CD4-positive, alpha-beta T cell (primary cell): ENCODE measurements at places on chromosomes 7 and 10.

DNA sequence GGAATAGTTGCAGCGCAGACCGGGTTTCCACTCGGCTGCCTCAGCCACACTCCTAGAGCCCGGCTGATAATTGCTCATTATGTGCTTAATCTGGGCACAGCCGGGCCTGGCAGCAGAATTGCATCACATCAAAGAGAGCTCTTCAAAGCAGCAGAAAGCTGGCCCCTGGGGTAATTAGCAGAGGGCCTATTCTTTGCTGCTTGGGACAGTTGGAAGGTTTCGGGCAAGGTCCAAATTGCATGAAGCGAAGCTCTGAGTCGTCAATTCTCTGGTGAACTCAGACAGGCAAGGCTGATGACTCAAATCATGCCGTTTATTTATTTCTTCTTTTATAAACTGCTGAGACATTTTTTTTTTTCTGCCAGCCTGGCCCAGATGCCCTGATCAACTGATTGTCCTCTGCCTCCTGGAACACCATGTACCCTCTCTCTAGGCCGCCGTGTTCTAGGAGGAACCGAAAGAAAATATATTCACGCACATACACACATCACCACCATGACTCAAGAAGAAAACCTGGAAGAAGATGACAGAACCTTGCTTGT is 242.2 kb downstream of the RAB11FIP2 start:
- DNase-seq = no peak

DNA sequence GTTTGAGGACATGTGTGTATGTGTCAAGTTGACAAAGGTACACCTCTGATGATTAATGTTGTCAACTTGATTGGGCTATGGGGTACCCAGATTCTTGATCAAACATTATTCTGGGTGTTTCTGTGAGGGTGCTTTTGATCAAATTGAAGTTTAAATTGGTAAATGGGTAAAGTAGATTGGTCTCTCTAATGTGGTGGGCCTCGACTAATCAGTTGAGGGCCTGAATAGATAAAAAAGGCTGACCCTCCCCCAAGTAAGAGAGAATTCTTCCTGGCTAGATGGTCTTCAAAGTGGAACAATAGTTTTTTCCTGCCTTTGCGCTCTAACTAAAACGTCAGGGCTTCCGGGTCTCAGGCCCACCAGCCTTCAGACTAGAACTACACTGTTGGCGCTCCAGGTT is 309.9 kb upstream of the MGMT start:
- no peak for DNase-seq

- no peak for DNase-seq
Measured at GRCh38 chr7:77799078-77799964, 748 bp downstream of the PHTF2 start.

DNA sequence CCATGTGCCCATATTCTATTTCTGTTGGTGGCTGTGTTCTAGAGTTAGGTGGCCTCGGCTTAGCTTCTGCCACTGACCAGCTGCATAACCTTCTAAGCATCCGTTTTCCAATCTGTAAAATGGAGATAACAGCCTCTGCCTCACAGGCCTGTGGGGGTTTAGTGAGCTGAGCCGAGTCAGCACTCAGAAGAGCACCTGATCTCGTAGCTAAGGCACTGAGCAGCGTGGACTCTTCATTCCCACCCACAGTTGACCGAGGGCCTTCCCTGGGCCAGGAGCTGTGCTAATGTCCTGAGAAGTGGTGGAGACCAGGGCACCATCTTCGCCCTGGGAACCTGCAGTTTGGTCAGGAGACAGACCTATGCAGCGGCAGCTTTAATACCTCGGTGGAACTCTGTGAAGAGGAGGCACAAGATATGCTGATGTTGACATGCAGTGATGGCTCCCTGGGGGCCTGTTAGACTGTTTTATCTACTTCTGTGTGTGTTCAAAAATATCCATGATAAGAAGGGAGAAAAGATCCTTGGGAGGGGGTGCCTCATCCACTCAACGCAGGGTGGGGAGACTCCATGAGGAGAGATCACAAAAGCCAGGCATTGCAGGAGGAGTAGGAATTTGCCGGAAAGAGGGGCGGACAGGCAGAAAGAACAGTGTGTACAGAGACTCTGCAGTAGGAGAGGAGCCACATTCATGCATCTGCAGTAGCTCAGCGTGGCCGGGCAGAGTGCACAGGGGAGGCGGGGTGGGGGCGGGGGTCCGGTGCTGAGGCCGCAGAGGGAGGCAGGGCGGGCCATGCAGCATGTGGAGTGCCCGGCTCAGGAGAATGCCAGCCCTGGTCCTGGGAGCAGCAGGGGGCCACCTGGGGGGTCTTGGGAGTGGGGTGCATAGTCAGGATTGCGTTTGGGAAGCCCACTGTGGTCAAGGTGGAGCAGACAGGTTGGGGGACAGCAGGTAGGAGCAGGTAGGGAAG is 136.8 kb downstream of the C10orf105 start:
- DNase-seq = no peak

- DNase-seq = no peak
Measured at GRCh38 chr10:3755440-3756359, 29.3 kb downstream of the KLF6 start.

- no peak for DNase-seq
Measured at GRCh38 chr7:69232445-69233376, 365.6 kb upstream of the AUTS2 start.

- no peak for DNase-seq
Measured at GRCh38 chr10:71143170-71143569, 69.2 kb upstream of the UNC5B start.

- DNase-seq = no peak
Measured at GRCh38 chr7:22346383-22347107, 10.4 kb downstream of the RAPGEF5 start.

DNA sequence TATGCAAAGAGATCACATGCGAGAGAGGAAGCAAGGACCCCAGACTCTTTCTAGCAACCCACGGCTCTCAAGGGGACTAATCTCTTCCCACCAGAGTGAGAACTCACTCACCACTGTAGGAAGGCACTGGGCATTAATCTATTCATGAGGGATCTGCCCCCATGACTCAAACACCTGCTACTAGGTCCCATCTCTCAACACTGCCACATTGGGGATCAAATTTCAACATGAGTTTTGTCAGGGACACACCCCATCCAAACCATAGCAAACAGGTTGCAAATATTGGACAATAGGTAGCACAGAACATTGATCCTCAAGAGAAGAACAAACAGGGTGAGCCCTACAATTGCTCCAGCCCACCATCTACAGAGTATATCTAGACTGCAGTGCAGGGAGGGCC is 740.6 kb downstream of the LRMDA start:
- DNase-seq = no peak

DNA sequence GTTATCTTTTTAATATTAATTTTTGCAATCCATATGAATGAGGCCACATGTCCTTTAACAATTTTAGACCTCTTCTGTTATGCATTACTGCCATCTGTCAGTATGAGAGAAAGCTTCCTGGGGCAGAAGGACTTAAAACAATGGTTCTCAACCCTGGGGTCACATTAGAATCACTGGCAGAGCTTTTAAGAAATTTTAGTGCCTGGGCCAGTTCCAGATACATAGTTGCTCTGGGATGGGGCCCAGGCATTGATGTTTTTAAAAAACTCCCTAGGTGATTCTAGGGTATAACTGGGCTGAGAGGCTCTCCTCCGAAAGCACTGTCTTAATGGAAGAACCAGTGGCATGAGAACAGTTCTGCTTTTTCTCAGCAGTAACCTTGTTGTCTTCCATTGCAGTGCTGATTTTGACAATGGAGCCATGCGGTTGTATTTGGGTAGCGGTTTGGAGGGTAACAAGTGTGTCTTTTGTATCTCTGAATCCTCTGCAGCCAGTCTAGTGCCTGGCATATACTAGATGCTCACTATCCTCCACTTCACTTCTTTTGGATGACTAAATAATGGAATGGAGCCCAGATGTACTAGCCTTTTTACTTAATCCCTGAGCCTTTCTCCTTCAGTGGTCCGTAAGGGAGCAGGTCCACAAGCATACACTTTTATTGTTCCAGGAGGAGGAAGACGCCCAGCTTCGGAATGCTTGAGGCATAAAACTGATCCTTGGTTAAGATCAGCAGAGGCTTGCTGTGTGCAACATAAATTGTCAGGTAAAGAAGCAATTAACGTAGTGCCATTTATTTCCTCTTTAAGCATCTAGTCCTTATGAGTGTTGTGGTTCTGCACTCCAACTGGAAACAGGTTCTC is 227.1 kb downstream of the AUTS2 start:
- DNase-seq = no peak

DNA sequence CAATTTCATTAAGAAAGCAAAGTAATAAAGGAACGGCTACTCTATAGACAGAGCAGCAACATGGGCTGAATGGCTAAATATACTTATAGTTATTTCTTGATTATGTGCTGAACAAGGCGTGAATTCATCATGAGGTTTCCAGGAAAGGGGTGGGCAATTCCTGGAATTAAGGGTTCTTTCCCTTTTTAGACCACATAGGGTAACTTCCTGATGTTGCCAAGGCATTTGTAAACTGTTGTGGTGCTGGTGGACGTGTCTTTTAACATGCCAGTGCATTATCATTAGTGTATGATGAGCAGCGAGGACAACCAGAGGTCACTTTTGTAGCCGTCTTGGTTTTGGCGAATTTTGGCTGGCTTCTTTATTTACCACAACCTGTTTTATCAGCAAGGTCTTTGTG is 28.5 kb upstream of the ZMYND11 start:
- no peak for DNase-seq

GRCh38 chr7:58086461-58086860 is 636.5 kb downstream of the ZNF716 start:
- DNase-seq = no peak

- peak; percentile 35 for DNase-seq
Measured at GRCh38 chr10:90751107-90751997, 106.5 kb downstream of the HTR7 start.

GRCh38 chr10:70379581-70380176 is 2.7 kb downstream of the LRRC20 start:
- DNase-seq = no peak

GRCh38 chr7:21023841-21024484 is 237.3 kb upstream of the SP8 start:
- no peak for DNase-seq

DNA sequence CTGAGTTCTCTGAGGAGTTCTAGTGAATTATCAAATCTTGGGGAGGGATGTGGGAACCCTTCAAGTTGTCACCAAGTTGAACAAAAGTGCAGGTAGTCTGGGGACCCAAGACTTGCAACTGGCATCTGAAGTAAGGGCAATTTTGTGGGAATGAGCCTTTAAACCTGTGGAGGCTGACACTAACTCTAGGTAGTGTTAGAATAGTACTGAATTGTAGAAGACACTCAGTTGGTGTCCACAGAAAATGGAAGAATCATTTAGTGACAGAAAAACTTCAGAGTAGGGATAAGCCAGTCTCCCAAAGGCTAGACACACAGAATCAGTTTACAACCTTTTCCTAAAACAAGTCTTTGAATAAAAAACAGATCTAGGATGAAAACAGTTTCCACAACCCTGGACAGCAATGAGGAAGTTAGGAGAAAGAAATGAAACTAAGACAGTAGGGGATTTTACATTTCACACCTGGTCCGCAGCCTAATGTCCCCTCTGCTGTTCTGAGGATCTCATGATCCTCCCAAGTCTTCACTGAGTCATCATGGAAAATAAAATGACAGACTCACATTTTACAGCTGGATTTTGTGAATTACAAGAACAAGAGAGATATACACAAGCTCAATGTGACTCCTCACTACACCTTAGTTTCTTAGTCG is 23.0 kb upstream of the ING3 start:
- DNase-seq = no peak
